Stimulated activated CD4-positive, alpha-beta T cell treated with anti-CD3 and anti-CD28 coated beads, TNF-alpha, amount 100 ng/mL, for 1 hour (primary cell): ENCODE measurements at places on chromosomes 12 and 14.

DNA sequence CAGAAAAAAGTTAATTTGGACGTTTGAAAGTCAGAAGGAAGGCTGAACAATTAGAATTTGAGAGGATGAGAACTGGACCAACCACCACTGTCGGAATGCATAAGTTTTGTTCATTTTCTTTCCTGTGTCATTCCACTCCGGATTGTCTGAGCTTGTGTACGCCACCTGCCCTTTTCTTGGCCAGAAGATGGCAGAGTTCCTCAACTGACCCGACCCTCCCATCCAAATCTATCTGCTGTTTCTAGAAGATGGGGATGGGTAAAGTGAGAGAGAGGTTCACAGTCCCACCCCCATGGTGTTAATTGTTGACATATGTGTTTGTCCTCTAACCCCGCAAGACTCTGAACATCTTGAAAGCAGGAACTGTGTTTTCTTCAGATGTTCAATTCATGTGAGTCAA, 388.0 kb downstream of the VRK1 start:
- DNase-seq: no peak

DNA sequence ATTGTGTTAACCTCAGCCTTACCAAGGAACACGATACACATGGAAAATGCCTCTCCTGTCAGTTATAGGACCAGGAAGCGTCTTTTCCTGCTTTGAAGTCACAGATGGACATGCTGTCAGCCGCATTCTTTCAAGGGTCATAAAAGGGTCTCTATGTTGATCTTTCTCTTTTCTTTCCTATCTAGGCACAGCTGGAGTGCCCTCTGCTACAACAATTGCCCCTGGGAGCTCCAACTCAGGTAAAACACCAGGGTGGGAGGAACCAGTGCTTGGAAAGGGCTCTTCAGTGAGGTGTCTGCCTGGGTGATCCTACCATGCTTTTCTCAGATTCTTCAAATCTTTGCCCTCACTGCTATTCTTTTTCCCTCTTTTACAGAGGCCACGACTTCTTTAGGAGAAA, 157.4 kb upstream of the CNTN1 start:
- DNase-seq: no peak

GRCh38 chr12:115867854-115868253, 409.6 kb downstream of the MED13L start:
- DNase-seq: no peak

DNA sequence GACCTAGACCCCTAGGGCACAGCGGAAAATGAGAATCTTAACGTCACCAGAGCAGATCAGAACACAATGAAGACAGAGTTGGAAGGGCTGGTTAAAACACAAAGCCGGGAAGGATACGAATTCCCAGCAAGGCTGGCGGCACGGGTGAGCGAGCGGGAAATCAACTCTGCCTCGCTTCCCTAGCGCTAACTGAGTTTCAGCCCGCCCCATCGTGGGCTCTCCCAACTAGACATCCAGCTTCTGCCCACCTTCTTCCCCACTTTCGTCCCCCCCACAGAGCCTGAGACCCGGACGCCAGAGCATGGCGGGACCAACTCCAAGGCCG, 377 bp downstream of the CCNT1 start:
- DNase-seq: no peak

GRCh38 chr14:104461676-104462449, 117.7 kb upstream of the C14orf180 start:
- DNase-seq: no peak

GRCh38 chr14:61940666-61941420, 178.6 kb downstream of the SNAPC1 start:
- no peak for DNase-seq

DNA sequence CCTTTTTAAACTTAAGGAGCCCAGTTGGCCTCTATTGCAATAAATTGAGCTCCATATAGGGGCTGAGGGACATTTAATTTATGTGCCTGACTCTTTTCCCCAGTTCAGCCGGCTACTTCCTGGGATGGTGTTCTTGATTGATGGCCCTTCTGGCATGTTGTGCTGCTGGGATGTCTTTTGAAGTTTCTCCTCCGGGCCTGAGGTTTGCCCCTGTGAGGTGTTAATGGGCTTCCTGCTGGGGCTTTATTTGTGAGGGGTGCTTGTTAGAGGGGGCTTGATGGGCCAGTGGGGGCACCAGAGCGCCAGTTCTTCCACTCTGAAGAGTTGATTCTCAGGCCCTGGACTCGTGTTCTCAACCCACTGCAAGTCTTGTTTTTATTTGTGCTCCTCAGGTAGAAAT, 69.6 kb downstream of the CHST11 start:
- no peak for DNase-seq

DNA sequence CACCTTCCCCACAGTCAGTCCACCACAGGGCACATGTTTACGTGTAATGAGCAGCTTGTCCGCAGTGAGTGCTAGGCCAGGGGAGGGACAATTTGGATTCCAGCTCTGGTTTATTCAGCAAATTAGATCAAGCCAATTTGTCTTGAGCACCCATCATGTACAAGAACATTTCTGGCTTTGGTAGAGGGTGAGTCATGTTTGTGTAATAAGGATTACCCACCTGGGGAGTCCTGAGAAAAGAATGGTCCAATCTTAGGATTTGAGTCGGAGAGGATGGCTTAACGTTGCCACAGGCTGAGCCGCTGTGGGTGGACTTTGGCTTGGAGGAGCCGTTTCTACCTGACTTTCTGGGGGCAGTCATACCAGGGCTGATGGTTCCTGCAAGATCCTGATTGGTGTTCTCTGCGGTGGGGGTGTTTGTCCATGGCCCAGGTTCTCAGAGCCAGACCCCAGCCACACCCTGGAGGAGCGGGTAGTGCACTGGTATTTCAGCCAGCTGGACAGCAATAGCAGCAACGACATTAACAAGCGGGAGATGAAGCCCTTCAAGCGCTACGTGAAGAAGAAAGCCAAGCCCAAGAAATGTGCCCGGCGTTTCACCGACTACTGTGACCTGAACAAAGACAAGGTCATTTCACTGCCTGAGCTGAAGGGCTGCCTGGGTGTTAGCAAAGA, 143.7 kb downstream of the SMOC1 start:
- DNase-seq: no peak

GRCh38 chr14:60931218-60931617, 49.7 kb downstream of the TRMT5 start:
- DNase-seq: no peak

- DNase-seq: no peak
Observed at GRCh38 chr12:81465876-81466275, 293.3 kb downstream of the PPFIA2 start.

DNA sequence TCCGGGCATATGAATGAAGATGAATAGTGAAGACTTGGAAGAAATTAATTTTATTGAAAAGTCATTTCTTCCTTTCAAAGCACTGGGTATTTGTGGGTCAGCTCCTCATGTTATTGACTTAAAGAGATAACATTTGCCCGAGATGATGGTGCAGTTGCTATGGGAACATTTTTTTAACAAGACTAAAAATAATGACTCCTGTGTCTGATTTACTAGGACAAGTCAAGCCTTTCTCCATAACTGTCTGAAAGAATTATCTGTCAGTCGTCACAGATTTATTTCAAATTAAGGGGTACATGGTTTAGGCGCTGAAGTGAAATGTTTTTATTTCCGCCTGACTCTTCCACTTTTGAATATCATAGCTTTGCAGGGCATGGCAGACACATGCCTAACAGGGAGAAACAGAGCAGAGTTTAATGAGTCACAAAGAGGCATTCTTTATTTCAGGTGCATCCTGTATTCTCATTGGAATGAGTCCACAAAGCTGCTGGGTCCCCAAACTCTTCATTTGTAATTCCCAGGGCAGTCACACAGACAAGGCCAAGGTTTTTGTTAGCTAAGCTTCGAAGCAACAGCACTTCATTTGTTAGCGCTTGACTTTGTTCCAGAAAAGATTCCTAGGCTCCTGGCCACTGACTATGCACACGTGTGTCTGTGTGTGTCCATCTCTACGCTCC, 4.3 kb upstream of the GPHB5 start:
- DNase-seq: no peak

GRCh38 chr12:42468921-42469320, 120.6 kb downstream of the PRICKLE1 start:
- no peak for DNase-seq

GRCh38 chr14:32494609-32495434, 165.7 kb downstream of the AKAP6 start:
- no peak for DNase-seq

- DNase-seq: no peak
Observed at GRCh38 chr14:29847056-29847380, 80.6 kb downstream of the PRKD1 start.
